ENCODE measurements at places on chromosomes 4 and X.

GRCh38 chr4:173801876-173802661 lies 272.0 kb upstream of the HAND2 start:
- no peaks in the 10 kb centered on the region for H3K36me3 ChIP-seq
- no peaks in the 10 kb centered on the region for H3K4me1 ChIP-seq
- H3K27ac ChIP-seq = no peak overlapping the region
- no peaks in the 10 kb centered on the region for H3K27me3 ChIP-seq

GRCh38 chr4:148069895-148070178 lies 337.9 kb downstream of the ARHGAP10 start:
- H3K4me3 ChIP-seq = no peak overlapping the region
- DNase-seq = no peak
- no peaks in the 10 kb centered on the region for H3K27me3 ChIP-seq
- peak overlapping the region; percentile 63 for H3K27ac ChIP-seq
- peaks cover 6% of the 10 kb centered on the region for H3K4me1 ChIP-seq

GRCh38 chrX:7412840-7413239 lies 264.9 kb upstream of the PUDP start:
- H3K36me3 ChIP-seq = no peaks in the 10 kb centered on the region
- DNase-seq = no peak
- H3K4me3 ChIP-seq = no peak overlapping the region
- no peaks in the 10 kb centered on the region for H3K4me1 ChIP-seq

DNA sequence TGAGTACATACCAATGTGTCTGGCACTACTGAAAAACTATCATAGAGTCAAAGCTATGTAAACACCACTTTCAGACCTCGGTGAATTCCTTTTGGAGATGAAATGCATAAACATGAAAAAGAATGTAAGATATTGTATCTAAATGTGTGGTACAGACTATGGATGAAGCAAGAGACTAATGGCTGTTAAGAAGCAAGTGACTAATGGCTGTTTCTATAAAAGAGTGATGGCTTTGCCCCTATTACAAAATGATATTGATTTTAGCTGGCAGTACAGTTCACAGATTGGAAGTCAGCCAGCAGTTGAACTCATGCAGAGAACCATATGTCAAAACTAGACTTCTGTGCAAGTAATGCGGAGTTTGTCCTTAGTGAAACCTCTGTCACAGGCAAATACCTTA lies 359.3 kb downstream of the GRXCR1 start:
- H3K27ac ChIP-seq = no peak overlapping the region
- no peak for DNase-seq
- no peak overlapping the region for H3K4me3 ChIP-seq

GRCh38 chr4:23233596-23233995 lies 540.9 kb downstream of the GBA3 start:
- H3K36me3 ChIP-seq = no peaks in the 10 kb centered on the region
- no peaks in the 10 kb centered on the region for H3K4me1 ChIP-seq
- no peak overlapping the region for H3K4me3 ChIP-seq
- no peak overlapping the region for H3K27ac ChIP-seq

GRCh38 chr4:139242511-139243051 lies 37.4 kb downstream of the MGARP start:
- H3K27ac ChIP-seq = no peak overlapping the region
- H3K4me3 ChIP-seq = no peak overlapping the region
- no peaks in the 10 kb centered on the region for H3K27me3 ChIP-seq
